Stimulated activated CD8-positive, alpha-beta memory T cell treated with anti-CD3 and anti-CD28 coated beads, Interleukin-15, amount 100 ng/mL, for 48 hours (primary cell): ENCODE measurements at places on chromosomes 5 and 9.

DNA sequence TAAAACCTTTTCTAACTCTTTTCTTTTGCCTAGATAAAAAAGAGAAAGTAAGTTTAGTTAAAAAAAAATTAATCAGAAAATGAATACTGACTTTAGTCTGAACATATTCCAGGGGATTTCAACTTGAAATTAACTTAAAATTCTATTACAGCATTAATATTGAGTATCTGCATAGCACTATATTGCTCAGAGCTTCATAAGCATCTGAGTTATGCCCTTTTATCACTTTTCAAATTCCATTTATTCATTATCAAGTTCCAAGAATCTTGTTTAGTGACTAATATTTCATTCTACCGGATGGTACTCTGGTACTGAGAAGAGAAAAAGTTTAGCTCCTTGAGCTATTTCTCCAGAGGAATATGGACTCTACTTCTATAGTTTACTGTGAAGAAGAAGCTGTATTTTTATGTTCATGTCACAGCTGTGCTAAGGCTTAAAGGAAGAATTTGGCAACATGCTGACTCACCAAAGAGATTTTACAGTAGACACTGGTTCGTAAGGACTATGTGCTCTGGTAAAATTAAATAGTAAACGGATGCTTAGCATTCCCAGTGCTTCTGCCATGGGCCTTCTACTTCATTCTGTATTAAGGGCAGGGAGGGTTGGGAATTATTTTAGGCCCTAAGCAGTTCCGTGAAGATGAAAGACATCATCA is 285.2 kb upstream of the SEMA6A start:
- DNase-seq: no peak

DNA sequence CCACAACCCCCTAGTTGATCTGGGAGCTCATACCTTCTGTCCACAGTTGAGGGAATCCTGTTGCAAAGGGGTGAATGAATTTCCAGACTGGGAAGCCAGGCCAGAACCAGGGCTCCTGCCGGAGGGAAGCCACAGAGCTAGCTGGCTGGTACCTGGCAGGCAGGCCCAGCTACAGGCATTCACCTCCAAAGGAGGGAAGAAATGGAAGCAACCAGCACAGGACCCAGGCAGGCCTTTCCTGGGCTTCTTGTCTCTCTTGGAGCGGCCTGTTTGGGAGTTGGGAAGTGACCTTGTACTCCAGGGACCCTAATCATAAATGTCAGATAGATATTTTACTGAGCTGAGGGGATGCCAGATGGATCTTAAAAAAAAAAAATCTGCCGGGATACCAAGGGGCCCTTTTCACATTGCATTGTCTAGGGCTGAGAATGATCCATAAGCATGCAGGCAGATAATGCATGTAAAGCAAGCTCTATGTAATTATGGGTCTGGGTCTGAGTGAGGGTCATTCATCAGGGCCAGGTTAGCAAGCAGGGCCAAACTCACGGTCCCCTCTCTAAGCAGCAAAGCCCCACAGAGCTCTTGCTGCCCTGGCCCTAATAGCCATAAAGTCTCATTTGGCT is 8.4 kb downstream of the NR2F1 start:
- DNase-seq: no peak

GRCh38 chr5:56011835-56012234 is 17.1 kb upstream of the IL6ST start:
- DNase-seq: no peak

GRCh38 chr5:139951296-139951924 is 91.7 kb downstream of the NRG2 start:
- no peak for DNase-seq

DNA sequence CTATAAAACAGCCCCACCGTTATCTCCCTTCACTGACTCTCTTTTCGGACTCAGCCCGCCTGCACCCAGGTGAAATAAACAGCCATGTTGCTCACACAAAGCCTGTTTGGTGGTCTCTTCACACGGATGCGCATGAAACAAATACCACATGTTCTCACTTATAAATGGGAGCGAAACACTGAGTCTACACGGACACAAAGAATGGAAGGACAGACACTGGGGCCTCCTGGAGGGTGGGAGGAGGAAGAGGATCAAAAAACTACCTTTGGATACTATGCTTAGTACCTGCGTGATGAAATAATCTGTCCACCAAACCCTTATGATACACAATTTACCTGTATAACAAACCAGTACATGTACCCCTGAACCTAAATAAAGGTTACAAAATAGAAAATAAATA is 98.6 kb downstream of the ICE1 start:
- DNase-seq: no peak

DNA sequence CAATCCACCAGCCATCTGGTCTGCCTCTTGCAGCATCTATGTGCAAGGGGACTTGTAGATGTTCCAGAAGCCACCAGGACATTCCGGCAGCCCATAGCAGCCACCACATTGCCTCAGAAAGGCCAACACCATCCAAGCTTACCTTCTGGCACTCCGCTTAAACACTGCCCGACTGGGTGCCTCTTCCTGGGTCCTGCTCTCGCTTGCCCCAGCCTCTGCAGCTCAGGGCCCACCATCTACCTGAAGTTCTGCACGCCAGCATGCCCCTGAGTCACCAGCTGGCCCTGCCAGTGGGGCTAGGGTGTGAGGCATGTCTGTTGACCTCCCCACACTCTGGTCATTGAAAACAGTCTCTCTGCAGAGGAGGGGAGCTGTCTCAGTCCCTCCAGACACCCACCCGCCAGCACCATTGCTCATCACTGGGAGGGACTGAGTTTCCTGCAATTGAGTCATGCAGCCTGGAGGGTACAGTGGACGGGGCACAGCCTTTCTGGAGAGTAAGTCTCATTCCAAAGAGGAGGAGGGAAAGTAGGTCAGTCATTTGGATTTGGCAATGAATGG is 16.9 kb upstream of the COL5A1 start:
- no peak for DNase-seq
